DMS 273 treated with DMSO at 0.1 percent for 48 hours (cell line): ENCODE measurements at places on chromosomes 4 and X.

DNA sequence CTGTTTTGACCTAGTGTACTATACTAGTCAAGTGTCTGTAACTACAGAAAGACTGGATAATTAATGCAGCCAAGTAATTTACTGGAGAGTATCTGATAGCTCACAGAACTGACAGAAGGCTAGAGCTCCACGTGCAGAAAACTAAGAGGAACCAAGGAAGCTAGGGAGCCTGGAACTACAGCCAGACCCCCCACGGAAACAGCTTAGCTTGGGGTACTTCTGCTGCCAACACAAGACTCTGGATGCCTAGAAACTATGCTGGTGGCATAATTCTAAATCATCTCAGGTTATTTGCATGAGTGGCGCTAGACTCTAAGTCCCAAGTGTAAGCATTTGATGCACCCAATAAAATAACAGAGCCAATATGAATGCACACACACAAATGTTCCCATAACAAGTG lies 26.5 kb downstream of the HUWE1 start:
- no peak for DNase-seq

DNA sequence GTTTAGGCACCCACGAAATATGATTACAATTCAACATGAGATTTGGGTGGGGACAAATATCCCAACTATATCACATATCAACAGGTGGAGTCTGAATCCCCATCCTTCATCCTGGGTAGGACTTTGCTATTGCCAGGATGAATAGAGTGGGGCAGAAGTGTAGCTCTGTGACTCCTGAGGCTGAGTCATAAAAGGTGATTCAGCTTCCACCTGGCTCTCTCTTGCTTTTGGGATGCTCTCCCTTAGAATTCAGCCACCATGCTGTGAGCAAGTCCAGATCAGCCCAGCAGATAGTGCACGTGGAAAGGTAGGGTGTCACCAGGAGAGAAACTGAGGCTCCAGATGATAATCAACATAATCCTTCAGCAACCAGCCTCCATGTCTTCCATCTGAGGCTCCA lies 193.8 kb upstream of the BCOR start:
- DNase-seq, result no peak

GRCh38 chr4:10171055-10171454 lies 54.5 kb upstream of the WDR1 start:
- no peak for DNase-seq

DNA sequence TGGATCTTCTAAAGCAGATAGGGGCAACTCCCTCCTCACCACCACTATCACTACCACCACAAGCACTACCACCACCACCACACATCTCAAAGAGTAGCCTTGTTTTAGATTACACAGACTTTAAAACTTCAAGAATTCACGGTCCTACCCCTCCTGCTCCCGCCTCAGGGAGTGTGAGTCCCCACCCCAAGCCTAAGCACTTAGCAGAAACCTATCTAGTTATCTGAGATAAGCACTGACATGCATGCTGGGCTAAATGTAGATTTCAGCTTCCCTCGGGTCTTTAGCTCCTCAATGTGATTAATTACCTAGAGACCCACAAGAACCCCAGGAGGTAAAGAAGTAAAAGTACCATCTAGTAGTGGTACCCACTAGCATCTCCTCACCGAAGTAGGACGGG lies 775 bp downstream of the AMOT start:
- no peak for DNase-seq

DNA sequence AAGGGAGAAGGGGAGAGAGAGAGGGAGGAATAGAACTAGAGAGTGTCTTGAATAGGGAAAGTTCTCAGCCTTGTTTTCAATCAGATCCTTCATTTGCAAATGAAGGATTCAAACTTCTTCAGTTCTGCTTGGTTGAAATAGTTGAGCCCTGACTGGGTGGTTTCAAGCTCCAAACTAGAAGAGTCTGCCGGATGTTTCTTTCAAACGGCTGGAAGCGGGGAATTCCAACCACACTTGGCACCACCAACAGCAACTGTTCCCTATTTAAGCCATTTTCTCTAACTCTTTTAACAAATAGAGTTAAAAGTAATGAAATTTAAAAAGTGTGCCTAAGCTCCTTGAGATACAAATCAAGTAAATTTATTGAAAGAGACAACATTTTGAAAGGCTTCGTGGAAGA lies 67.5 kb upstream of the DDX60 start:
- DNase-seq, result no peak

DNA sequence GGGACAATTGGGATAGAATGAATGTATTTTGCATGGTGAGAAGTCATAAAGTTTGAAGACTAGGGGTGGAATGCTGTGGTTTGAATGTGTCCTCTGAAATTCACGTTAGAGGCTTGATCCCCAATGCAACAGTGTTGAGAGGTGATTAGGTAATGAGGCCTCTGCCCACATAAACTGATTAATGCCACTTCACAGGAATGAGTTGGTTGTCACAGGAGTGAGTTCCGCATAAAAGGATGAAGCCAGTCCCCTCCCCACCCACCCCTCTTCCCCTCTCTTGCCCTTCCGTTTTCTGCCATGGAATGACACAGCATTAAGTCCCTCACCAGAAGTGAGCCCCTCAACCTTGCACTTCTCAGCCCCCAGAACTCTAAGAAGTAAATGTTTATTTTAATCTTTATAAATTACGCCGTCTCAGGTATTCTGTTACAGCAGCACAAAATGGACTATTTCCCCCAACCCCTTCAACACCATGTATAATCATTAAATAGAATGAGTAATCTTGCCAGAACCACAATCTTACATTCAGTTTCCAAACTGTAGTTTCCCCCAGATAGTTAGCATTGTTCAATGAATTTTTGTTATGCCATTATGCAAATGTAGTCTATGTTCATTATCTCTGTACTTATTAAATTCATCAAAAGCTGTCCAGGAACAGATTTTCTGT lies 5.5 kb upstream of the MMAA start:
- no peak for DNase-seq

GRCh38 chrX:26557691-26558321 lies 341.8 kb downstream of the MAGEB5 start:
- no peak for DNase-seq

DNA sequence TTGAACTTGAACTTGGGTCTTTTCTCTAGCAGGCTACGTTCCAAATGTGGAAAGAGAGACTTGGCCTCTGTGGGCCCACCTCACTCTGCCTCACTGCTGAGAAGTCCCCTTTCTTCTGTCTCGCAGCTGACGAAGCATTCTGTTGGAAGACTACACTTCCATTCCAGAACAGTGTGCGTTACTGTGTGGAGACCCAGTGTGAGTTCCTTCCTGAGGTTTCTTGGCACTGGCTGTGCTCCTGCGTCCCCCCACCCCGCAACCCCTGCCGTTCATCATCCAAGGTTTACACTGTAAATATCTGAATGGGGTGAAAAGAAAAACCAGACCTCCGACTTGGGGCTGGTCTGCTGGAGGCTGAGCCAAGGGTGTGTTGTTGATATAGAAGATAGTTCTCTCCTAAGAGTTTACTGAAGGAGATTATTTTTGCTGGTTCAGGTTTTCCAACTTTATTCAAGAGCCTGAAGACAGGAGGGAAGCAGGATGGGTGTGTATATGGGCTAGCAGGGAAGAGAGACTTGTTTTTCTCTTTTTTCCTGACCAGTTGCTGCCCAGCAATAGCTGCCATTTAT lies 34.7 kb downstream of the NHSL2 start:
- DNase-seq, result no peak

DNA sequence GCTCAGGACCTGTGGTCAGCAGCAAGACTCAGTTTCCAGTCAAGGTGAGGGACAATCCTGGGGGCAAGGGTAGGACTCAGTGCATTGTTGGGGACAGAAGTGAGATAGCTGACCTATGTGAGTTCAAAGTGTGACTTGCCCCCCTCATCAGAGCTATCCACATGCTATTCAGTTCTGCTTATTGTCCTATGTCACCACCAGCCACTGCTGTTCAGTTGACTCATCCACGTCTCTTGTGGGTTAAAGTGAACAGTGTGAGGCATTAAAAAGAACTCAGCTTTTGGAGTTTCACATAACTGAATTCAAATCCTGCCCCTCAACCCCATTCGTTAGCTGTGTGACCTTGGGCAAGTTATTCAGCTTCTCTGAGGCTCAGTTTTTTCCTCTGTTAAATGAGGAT lies 4.4 kb upstream of the APLN start:
- DNase-seq, result no peak

DNA sequence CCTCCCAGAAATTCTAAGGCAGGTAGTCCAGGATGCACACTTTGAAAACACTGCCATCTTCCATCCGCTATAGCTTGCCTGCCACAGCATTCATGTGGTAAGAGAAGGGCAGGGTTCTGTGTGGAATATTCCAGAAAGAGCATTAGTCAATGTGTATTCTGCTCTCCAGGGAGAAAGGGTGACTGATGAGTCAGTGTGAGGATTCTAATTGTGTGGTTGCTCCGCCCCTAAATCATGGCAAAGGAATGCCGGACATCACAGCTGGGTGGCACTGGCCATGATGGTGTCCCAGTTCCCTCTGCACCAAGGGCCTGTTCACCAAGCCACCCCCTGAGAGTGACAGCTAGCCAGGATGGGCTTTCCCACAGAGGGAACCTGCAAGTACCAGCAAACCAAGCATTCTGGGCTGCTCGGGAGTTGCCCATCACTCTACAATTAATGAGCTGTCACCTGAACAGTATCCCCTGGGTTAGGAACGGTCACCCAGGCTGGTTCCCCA lies 9.5 kb downstream of the IDS start:
- no peak for DNase-seq

GRCh38 chr4:2818351-2818939 lies 25.2 kb upstream of the ADD1 start:
- DNase-seq, result no peak

DNA sequence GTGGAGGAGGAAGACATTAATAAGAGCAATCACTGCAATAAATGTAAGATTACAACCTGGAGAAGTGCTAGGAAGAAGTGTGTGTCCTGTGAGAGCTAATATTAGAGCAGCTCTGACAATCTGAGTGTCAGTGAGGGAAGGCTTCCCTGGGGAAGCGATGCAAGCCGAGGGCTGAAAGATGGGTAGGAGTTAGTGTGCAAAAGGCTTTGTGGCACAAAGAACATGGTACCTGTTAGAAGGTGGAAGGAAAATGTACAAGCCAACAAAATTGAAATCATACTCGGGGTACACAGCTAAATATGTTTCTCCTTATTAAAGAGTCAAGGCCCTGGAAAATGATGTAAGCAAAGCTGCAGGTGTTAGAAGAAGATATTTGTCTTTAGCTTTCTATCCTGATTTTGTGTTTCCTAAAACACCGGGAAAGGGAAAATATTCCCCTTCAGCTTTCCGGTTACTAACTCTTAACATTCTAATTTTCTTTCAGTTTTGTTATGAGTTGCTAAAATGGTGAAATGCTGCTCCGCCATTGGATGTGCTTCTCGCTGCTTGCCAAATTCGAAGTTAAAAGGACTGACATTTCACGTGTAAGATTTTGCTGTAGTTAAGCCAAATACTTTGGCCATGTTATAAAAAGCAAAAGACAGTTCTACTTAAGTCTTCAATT lies 808 bp downstream of the THAP6 start:
- DNase-seq, result no peak

GRCh38 chrX:69088171-69088938 lies 76.9 kb downstream of the PJA1 start:
- no peak for DNase-seq

DNA sequence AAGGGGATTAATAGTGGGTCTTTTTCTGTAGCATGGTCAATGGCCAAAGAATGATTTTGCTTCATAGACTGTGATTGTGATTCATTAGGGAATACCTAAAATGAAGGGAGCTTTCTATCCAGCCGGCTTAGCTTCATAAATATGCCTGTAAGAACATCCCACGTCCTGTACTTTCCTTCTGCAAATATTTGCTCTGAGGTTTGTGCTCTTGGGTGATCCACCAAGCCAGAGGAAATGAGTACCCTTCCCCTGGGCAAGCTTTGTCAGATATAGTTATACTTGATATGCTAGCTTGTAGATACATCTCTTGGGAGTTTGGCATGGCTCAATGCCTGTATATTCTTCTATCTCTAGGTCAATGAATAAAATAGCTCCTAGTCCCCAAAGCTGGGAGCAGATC lies 28.2 kb upstream of the SPARCL1 start:
- no peak for DNase-seq
